ENCODE measurements at places on chromosomes 7 and 10. TPM values are rescaled to one million over a fixed set of nuclear protein-coding genes. Genes with fewer than 3 reads are reported as not detected.

The NSUN6 gene
- 12.3 TPM for total RNA-seq

The CFAP70 gene
- 1.4 TPM for total RNA-seq

The CFAP43 gene
- total RNA-seq: 0.41 TPM

The ACSM6 gene
- total RNA-seq: not detected

The OPN1SW gene
- total RNA-seq: not detected

The SLIT1 gene
- 0.09 TPM for total RNA-seq

The SLC26A4 gene
- total RNA-seq: 0.65 TPM

The SORCS1 gene
- total RNA-seq: not detected

The CLEC2L gene
- not detected for total RNA-seq

The SPAG6 gene
- not detected for total RNA-seq

The GRK5 gene
- 20.5 TPM for total RNA-seq

The KDM7A gene
- total RNA-seq: 6.9 TPM

The PRRT4 gene
- total RNA-seq: 0.27 TPM

The ADK gene
- 96.8 TPM for total RNA-seq

The TMEM270 gene
- not detected for total RNA-seq

The CYP26A1 gene
- total RNA-seq: not detected

The SH2B2 gene
- 4.9 TPM for total RNA-seq

The MYO3A gene
- not detected for total RNA-seq

The ASAH2 gene
- total RNA-seq: 1.5 TPM

The PRPS1L1 gene
- not detected for total RNA-seq

The NPVF gene
- not detected for total RNA-seq

The LRGUK gene
- total RNA-seq: 0.82 TPM

The ZKSCAN5 gene
- total RNA-seq: 9.1 TPM
